ENCODE measurements at places on chromosomes 7 and 10. TPM values are rescaled to one million over a fixed set of nuclear protein-coding genes. Genes with fewer than 3 reads are reported as not detected.

DNA sequence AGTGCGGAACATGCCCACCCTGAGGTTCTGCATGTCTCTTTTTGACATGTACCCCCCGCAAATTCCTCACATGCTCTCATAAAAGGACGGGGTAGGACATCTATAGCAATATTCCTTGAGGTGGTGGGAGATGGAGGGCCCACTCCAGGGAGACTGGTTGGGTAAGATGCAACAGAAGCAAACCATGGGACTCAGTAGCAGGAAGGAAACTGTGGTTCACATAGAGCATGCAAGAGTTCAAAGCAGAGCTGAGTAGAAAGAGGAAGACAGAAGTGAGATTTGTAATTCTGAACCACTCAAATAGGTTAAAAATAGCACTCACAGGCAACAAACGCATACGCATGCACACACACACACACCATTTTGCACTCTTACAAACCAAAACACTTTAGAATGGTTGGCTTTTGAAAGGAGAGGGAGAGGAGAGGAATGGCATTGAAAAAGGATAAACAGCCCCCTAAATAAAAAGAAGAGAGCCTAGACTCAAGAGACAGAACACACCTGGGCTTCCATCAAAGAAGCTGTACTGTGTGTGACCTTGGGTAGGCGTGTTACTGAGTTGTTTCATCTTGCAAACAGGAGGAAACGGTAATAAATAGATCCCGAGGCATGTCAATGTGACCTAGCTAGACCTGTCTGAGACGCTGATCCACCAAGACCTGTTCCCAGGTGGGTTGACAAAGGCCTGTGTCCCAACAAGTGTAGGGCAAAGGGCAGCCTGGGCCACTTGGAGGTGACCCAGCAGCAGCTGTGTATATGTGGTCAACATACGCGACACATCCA lies 77.6 kb upstream of the LRRC4 start:
- H3K36me3 ChIP-seq: no peaks in the 10 kb centered on the region
- peak overlapping the region; percentile 49 for H3K4me3 ChIP-seq
- H3K27ac ChIP-seq: peak overlapping the region; percentile 52
- H3K4me1 ChIP-seq: peaks cover 37% of the 10 kb centered on the region
- peak; percentile 76 for ATAC-seq
- H3K27me3 ChIP-seq: peaks cover under 1% of the 10 kb centered on the region

- no peaks in the 10 kb centered on the region for H3K27me3 ChIP-seq
- H3K36me3 ChIP-seq: peaks cover 35% of the 10 kb centered on the region
- H3K4me3 ChIP-seq: no peak overlapping the region
- H3K27ac ChIP-seq: no peak overlapping the region
- no peak for ATAC-seq
Measured at GRCh38 chr7:38798552-38799267, 110.3 kb downstream of the VPS41 start.

ATRNL1 gene
- 1.5 TPM for total RNA-seq

DNAJC30 gene
- 7.6 TPM for total RNA-seq

C10orf105 gene
- 1.0 TPM for total RNA-seq

DNA sequence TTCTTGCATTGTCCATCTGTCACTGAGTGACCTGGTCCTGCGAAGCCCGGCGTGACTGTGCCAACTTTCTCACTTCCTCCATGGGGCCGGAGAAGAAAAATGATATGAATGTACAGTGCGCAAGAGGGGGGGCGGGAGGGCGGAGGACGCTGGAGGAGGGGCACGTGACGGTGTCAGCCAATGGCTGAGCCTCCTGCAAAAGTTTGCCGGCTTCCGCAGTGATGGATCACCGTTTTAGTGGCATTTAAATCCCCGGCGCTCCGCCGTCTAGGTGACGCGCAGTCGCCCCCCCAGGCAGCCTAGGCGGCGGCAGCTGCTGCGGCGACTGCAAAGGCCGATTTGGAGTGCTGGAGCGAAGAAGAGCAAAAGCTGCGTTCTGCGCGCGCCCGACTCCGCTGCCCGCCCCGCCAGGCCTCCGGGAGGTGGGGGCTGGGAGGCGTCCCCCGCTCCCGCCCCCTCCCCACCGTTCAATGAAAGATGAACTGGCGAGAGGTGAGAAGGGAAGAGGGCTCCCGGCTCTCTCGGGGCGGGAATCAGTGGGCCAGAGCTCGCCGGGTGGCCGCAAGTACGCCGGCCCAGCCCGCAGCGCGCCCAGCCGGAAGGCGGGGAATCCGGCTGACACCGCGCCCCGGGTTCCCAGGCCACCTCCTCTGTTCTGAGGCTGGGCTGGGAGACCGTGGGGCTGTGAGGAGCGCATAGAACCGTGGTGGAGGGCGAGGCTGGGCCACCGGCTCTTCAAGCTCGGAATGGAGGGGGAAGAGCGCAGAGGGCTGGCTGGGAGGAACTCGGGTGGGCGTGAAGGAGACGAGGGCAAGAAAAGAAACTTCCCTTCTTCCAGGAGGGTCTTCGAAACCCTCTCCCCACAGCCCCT lies at the start of gene HOXA1:
Gene HOXA1 (minus strand): TSS at position 104 of the 871 bp plus-strand sequence. CDS start 88 bp downstream, at position 16.
- peaks cover 5% of the 10 kb centered on the region for H3K4me1 ChIP-seq
- peak within 1 kb of the TSS; percentile 81 for H3K4me3 ChIP-seq
- H3K27ac ChIP-seq: no peak within 1 kb of the TSS
- H3K27me3 ChIP-seq: peaks cover 64% of the 10 kb centered on the region

SEMA4G gene
- total RNA-seq: 3.8 TPM

DNA sequence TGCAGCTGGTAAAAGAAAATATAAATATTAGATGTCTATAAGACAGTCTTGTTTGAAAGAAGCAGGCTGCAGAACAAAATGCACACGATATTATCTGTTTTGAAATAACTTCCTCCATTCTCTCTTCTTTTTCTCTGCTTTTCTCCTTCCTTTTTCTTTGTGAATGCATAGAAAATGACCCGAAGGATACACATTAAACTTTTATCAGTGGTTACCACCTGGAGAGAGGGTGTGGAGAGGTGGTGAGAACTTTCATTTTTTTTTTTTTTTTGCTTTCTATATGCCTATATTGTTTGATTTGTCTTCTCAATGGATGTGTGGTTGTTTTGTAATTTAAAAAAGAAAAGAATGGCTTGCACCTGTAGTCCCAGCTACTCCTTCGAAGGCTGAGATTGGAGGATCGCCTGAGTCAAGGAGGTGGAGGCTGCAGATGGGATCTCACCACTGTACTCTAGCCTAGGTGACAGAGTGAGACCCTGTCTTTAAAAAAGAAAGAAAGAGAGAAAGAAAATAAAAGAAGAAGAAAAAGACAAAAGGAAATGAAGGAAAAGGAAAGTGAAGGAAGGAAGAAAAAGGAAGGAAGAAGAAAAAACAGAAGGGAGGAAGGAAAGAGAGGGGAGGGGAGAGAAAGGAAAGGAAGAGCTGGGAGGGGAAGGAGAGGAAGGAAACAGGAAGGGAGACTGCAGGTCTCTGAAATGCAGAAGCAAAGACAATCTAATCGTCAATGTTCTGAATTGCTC lies 64.4 kb downstream of the SAMD9 start:
- H3K4me3 ChIP-seq: peak overlapping the region; percentile 21
- H3K27me3 ChIP-seq: no peaks in the 10 kb centered on the region
- H3K36me3 ChIP-seq: no peaks in the 10 kb centered on the region
- peaks cover 8% of the 10 kb centered on the region for H3K4me1 ChIP-seq
- ATAC-seq: no peak

GRCh38 chr10:74900297-74900696 lies 73.9 kb downstream of the KAT6B start:
- peak overlapping the region; percentile 46 for H3K4me3 ChIP-seq
- no peaks in the 10 kb centered on the region for H3K36me3 ChIP-seq
- peaks cover 50% of the 10 kb centered on the region for H3K4me1 ChIP-seq
- peak overlapping the region; percentile 37 for H3K27ac ChIP-seq
- H3K27me3 ChIP-seq: no peaks in the 10 kb centered on the region
- ATAC-seq: peak; percentile 20

RBP4 gene
- not detected for total RNA-seq

DNA sequence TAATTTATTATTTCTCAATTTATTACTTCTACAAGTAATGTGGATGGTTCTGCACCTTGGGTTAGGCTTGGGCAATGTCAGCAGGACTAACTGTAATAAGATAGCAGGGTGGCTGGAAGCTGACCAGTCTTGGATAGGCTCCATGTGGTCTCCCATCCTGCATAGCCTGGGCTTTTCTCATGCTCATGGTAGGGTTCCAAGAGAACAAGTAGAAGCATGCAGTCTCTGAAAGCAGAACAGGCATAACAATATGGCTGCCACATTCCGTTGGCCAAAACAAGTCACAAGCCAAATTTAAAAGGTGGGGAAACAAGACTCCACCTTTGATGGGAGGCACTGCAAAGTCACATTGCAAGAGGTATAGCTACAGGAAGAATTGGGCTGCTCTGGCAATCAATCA lies 98.6 kb upstream of the MDFIC start:
- peaks cover 8% of the 10 kb centered on the region for H3K36me3 ChIP-seq
- no peaks in the 10 kb centered on the region for H3K27me3 ChIP-seq
- no peak overlapping the region for H3K4me3 ChIP-seq
- H3K4me1 ChIP-seq: peaks cover 26% of the 10 kb centered on the region

GRCh38 chr10:58648131-58648530 lies 135.5 kb downstream of the BICC1 start:
- no peaks in the 10 kb centered on the region for H3K36me3 ChIP-seq
- no peak for ATAC-seq
- H3K4me1 ChIP-seq: no peaks in the 10 kb centered on the region
- H3K27me3 ChIP-seq: no peaks in the 10 kb centered on the region

GRCh38 chr7:55488216-55488615 lies 84.1 kb downstream of the VOPP1 start:
- peak overlapping the region; percentile 84 for H3K27ac ChIP-seq
- no peak for ATAC-seq
- H3K4me3 ChIP-seq: no peak overlapping the region
- H3K27me3 ChIP-seq: no peaks in the 10 kb centered on the region
- H3K4me1 ChIP-seq: peaks cover 50% of the 10 kb centered on the region

DNA sequence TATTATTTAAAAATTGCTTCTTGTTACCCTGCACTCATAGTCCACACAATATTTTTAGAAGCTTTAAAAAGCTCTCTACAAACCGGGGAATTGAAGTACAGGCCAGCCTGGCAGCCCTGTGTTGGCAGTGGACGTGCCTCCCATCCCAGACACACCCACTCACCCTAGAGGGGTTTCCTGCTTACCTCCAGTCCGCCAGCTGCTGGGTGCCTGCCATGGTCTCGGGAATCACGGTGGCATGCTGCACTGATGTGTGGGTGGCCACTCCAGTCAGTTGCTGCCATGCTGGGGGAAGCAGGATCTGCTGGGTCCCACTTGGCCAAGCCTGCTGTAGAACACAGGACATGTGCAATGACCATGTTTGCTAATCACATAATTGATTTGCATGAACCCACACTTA lies 80.4 kb downstream of the CLEC2L start:
- H3K27me3 ChIP-seq: no peaks in the 10 kb centered on the region

GRCh38 chr7:25656581-25657026 lies 428.3 kb upstream of the NPVF start:
- H3K4me3 ChIP-seq: no peak overlapping the region
- H3K27me3 ChIP-seq: peaks cover 7% of the 10 kb centered on the region
- H3K27ac ChIP-seq: no peak overlapping the region
- no peaks in the 10 kb centered on the region for H3K36me3 ChIP-seq

- peaks cover 3% of the 10 kb centered on the region for H3K27me3 ChIP-seq
- H3K4me3 ChIP-seq: no peak overlapping the region
- H3K27ac ChIP-seq: no peak overlapping the region
- no peaks in the 10 kb centered on the region for H3K4me1 ChIP-seq
Measured at GRCh38 chr10:132297526-132297925, 10.2 kb downstream of the STK32C start.

GRCh38 chr10:18221123-18221522 lies 80.9 kb downstream of the CACNB2 start:
- H3K4me1 ChIP-seq: no peaks in the 10 kb centered on the region
- H3K4me3 ChIP-seq: no peak overlapping the region
- ATAC-seq: no peak
- peaks cover 3% of the 10 kb centered on the region for H3K27me3 ChIP-seq
- H3K36me3 ChIP-seq: no peaks in the 10 kb centered on the region

DNA sequence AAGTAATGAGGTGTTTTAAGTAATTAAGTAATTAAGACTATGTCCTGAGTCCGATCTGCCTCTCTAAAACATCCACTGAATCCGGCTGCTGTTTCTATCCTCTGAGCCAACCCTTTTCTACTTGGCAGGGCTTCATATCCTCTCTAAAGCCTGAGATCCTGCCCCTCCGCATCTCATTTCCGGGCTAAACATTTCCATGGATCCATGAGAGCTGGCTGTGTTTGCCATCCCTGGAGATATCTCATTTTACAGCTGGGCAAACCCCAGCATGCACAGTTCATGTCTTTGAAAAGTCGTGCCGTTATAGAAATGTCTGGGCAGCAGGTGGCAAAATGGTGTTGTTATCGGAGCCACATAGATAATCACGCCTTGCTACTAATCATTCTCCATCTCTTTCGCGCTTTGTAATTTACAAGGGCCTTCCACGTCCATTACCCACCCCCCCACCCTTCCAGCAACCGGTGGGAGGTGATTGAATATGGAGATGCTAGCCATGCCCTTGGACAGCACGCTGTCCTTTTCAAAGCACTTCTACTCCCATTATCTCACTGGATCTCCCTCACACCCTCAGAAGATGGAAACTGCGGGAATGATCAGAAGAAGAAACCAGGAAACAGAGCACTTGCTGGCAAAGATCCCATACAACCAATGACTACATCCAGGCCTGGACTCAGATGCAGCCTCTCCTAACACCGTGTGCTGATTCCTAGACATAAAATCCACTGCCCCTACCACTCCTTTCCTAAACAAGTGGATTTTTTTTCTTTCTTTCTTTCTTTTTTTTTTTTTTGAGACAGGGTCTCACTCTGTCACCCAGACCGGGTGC lies 1189.2 kb downstream of the TYW1 start:
- H3K27me3 ChIP-seq: no peaks in the 10 kb centered on the region
- no peaks in the 10 kb centered on the region for H3K36me3 ChIP-seq
- no peaks in the 10 kb centered on the region for H3K4me1 ChIP-seq
- ATAC-seq: no peak
- H3K4me3 ChIP-seq: no peak overlapping the region
- no peak overlapping the region for H3K27ac ChIP-seq

GRCh38 chr10:75743291-75743778 lies 311.9 kb downstream of the LRMDA start:
- no peak overlapping the region for H3K27ac ChIP-seq
- H3K27me3 ChIP-seq: peaks cover 23% of the 10 kb centered on the region
- H3K4me3 ChIP-seq: no peak overlapping the region

Measured in activated T-helper 17 cell treated with anti-CD3 and anti-CD28 coated beads, Interleukin-2, amount 50 U/mL, for 72 hours (primary cell).